Stimulated activated CD4-positive, alpha-beta T cell treated with anti-CD3 and anti-CD28 coated beads, Interleukin-2, amount 100 ng/mL, for 4 hours (primary cell): ENCODE measurements at places on chromosomes 6 and 20.

DNA sequence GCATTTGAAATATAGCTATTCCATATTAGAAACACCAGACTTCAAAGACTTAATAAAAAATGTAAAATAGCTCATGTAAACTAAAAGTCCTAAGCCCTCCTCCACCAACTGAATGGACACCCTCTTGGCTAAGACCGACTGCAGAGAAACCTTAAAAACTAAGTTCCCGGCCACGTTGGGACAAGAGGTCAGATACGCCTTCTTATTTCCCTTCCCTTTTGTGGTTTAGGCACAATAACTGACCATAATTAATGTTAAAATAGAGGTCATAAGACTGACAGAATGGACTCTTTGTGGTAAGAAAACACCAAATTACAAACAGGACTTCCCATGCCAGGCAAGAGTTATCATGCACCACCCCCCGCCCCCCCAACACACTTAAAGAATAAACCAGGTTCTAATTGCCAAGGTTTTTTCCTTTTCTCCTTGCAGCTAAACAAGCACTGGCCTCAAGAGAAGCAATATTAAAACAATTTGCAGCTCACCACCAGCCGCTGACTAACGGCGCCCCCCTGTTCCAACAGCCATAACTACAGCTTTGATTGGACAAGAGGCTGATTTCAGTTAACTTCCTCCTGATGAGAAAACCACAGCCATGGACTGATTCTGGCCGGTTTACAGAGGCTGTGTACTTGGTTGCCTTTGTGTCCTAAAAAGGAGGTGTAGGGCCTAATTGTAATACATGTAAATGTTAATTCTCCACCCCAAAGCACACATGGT, 10.7 kb upstream of the LAMP5 start:
- no peak for DNase-seq

- no peak for DNase-seq
These were observed 14.4 kb upstream of the MAS1L start for GRCh38 chr6:29502181-29502580.

DNA sequence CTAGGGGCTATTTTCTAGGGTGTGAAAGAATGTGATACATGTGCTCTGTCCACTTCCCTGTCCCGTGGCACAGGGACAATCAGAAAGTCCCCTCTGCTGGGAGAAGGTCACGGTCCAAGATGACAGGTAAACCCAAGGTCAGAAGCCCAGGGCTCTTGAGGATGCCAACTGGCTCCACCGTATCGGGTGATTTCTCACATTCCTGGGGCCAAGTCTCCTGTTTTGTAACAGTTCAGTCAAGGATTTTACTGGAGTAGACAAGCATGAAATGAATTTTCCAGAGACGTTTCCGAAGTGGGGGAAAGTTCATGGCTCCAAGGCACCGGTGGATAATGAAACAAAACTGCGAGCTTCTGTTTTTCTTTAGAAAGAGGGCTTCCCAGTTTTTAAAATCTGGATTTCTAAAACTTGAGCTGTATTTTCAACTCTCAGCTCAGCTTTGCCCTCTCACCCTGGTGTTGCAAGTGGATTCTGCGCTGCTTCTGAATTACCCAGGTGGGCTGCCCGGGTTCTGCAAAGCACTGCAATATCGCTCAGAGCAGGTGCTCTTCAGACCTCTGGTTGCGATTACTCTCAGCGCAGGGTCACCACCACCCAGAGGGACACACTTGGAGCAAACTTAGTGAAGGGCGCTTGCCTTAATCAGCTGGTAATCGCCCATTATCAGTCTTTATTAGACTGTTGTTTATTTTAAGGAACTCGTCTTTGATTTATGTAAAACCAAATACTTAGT, 64.4 kb upstream of the TMEM170B start:
- no peak for DNase-seq

- DNase-seq: no peak
These were observed 862 bp upstream of the SOBP start for GRCh38 chr6:107488875-107489635.

DNA sequence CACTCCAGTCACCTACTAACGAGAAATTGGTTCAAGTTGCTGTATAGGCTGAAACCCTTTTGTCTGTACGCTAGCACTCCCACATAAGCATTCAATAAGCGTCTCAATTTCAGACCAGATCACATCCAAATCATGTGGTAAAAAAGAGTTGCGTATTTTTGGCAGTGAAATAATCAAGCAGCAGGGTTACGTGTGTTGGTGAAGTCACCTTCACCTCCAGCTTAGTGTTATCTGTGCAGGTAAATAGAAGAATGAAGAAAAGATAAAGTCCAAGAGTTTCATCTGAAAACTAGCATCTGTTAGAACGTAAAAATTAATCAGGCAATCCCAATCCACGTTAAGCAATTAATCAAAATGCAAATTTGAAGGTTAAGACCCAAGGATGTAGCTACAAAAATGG, 11.3 kb downstream of the SSR1 start:
- DNase-seq: no peak

DNA sequence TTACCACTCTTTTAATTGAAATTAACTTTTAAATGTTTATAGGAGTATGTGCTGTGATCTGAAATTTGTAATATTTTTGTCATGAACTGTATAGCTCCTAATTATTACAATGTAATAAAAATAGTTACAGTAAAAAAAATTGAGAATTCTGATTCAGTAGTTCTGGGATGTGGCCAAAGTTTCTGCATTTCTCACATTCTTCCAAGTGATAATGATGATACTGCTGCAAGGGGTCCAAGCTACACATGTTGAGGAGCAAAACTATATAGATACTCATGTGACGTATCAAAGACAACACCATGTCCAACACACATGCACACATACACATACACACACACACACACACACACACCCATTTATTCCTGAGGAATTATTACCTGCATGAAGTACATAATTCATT, 71.0 kb upstream of the FAM83B start:
- DNase-seq: no peak
